ENCODE measurements at places on chromosomes 11 and 22. TPM values are rescaled to one million over a fixed set of nuclear protein-coding genes. Genes with fewer than 3 reads are reported as not detected.

Gene ASCL2
- not detected for total RNA-seq

Gene CFAP300
- total RNA-seq: 3.5 TPM

Gene UPK3A
- total RNA-seq: not detected

Gene DDX6
- 109 TPM for total RNA-seq

Gene MADD
- total RNA-seq: 15.3 TPM
